Renal pelvis (tissue), 12 donors: ENCODE measurements at places on chromosomes 7 and 10. TPM values are rescaled to one million over a fixed set of nuclear protein-coding genes. Genes with fewer than 3 reads are reported as not detected.
A peak's percentile ranks its signal among the peaks of the same experiment; 100 is the strongest.

Gene LRIT1
- polyA plus RNA-seq: not detected

Gene AKR1C4
- polyA plus RNA-seq: 0.10 TPM

Gene MYL10
- 0.21 TPM for polyA plus RNA-seq

Gene CACNB2
- 2.4 TPM for polyA plus RNA-seq

Gene ANKRD1
- 0.81 TPM for polyA plus RNA-seq

Gene OR2A5
- 0.25 TPM for polyA plus RNA-seq

Gene HOGA1
- 70.8 TPM for polyA plus RNA-seq

Gene HMX2
- polyA plus RNA-seq: 1.6 TPM

Gene CAMK2B
- polyA plus RNA-seq: 3.6 TPM

Gene NUPR2
- polyA plus RNA-seq: 2.5 TPM

DNA sequence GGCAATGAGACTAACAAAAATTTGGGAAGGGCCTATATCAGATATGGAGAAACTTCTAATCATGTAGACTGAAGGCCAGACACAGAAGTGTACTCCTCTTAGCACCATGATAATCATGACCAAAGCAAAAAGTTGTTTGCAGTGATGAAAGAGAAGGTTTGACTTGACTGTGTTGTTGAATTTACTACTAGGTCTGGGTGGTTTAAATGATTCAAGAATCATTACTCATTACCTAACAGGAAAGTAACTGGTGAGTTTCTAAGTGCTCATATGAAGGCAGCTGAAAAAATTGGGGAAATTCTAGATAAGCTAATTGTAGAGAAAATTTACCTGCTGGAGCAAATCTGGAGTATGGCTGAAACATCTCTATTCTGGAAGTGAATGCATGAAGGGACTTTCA lies 451.5 kb upstream of the SORCS1 start:
- DNase-seq: no peak

GRCh38 chr10:91127341-91128082 lies 93.0 kb upstream of the PCGF5 start:
- DNase-seq: no peak

GRCh38 chr10:48590945-48591344 lies 13.9 kb downstream of the ARHGAP22 start:
- DNase-seq: no peak

GRCh38 chr10:131274133-131274880 lies 37.2 kb downstream of the TCERG1L start:
- DNase-seq: no peak

DNA sequence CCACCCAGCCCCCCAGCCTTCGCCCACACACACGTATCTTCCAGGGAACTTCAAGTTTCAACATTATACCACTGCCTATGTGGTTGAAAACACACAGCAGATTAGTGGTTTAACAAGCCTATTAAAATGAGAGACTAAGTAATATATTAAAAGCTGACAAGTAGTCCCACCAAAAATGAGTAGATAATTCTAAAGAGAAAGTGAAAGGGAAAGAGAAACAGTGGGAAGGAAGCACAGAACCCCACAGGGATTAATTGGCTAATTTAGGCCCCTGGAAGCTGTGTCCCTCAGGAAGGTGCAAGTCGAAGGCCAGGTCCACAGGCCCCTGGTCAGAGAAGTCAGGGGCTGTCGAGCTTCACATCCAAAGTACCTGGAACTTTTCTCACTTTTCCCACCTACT lies 210.5 kb upstream of the YAE1 start:
- no peak for DNase-seq

- DNase-seq: no peak
Observed at GRCh38 chr7:17153536-17153935, 144.9 kb upstream of the AHR start.

GRCh38 chr7:80885757-80886156 lies 33.1 kb downstream of the SEMA3C start:
- no peak for DNase-seq

DNA sequence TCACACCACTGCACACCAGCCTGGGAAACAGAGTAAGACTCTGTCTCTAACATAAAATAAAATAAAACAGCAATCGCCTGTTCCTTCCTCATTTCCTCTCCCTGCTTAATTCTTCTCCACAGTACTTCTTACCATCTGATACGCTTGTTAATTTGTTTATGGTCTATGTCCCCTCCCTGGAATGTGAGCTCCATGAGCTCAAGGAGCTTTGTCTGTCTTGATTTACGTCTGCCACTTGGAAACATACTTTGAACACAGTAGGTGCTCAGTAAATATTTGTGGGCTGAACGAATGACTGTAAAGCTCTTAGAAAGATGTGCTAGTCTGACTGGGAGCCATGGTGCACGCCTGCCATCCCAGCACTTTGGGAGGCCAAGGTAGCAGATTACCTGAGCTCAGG lies 9.1 kb upstream of the STX1A start:
- no peak for DNase-seq

DNA sequence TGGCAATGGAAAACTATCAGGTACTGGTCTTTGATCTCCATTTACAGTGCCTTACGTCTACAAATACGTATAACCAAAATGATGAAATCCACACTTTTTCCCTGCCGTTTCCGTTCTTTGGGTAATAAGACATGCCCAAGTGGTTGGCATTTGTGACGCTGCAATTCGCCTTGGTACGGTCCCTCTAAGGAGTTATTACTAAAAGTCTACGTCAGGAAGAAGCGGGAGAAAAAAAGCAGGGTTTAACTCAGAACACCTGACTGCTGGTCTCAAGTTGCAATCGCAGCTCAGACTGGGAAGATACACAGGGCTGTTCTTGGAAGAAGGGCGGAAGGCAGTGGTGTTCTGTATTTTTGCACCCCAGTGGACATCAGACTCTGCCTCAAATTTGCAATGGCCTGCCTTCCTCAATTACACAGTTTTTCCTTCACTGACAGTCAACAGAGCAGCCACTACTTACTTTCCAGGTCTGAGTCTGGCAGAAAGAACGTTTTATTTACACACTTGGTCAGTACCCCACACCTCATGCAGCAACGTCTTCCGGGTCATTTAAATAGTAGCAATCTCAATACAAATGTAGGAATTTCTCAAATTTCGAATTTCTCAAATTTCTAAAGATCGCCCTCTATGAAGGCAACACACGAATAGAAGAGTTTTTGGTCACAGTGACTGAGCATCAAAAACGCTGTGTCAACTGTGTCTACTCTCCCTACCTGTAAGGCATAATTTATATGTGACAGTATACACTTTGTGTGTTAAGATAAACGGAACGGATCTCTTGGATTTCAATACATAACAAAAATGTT lies 2.1 kb downstream of the BAIAP2L1 start:
- DNase-seq: peak; percentile 22

GRCh38 chr10:96588616-96589419 lies 2.0 kb upstream of the TM9SF3 start:
- DNase-seq: no peak

DNA sequence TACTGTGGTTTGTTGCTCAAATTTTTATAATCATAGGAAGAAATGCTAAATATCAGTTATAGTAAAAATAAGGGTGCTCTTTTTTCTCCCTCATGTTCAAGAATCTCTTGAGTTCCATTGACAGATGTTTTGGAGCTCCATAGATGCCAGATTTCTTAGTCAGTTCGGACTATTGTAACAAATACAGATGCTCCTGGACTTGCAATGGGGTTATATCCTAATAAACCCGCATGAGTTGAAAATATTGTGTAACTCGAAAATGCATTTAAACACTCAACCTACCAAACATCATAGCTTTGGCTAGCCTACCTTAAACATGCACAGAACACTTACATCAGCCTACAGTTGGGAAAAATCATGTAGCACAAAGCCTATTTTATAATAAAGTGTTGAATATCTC lies 100.7 kb upstream of the CSTF2T start:
- DNase-seq: no peak

DNA sequence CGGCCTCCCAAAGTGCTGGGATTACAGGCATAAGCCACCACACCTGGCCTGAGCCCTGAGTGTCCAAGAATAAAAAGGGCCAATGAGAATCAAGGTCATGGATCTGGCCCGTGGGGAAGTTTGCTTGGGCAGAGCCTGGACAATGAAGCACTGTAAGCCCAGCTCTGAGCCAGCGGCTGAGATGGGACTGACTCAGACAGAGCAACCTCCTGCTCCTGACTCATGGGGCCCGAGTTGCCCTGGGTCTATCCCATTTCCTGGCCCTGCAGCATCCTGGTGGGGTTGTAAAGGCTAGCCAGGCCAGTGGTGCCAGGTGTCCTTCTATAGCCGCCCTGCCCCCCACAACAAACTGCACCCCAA lies 5.2 kb upstream of the MYH16 start:
- DNase-seq: no peak

DNA sequence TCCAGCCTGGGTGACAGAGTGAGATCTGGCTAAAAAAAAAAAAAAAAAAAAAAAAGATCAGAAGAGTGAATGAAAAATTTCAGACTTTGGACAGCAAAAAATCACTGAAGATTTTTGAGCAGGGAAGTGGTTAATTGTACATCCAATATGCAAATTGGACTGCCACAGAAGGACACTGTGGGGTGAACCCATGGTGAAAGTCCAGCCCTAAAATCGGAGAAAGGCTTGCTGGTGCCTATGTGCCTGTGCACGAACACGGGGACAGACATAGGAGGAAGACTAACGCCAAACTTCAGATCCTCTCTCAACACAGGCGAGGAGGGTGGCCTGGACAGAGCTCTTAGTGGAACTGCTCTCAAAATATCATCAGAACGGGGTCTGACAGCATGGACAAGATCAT lies 65.5 kb downstream of the FAM171A1 start:
- DNase-seq: no peak

- DNase-seq: no peak
Observed at GRCh38 chr10:44309361-44309760, 75.5 kb downstream of the CXCL12 start.

DNA sequence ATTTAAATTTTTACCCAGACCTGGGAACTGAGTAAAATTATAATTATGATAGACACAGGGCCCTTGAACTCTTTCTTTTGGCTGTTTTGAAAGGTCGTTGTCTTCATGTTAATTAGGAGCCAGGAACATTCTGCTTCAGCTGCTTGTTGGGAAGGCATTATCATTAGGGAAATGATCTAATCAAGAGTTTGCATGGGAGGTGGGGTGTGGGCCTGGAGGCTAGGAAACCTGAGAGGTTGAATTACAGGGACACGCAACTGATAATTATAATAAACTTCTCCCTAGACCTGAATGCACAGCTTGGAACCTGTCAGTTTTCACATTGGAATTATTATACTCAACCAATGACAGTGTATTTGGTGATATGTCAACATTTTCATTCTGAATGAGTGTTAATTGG lies 237.7 kb downstream of the CACNB2 start:
- DNase-seq: no peak

- DNase-seq: no peak
Observed at GRCh38 chr7:30465811-30466180, 12.8 kb downstream of the NOD1 start.

DNA sequence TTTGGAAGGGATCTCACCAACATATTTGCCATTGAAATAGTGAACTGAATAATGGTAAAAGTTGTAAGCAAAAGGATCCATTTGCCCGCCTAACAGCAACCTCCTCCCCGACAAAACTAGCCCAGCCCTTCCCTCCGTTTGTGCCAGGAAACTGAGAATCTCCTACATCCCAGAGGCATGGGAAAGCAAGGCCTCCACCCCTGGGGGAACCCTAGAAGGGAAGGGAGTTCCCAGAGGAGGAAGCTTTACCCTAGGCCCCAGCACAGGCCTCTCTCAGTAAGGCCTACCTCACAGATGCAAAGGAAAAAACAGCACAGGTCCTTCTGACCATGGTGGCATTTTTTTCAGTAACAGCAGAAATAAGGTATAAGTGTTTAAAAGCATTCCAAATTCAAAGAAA lies 229.7 kb downstream of the ELMO1 start:
- no peak for DNase-seq

DNA sequence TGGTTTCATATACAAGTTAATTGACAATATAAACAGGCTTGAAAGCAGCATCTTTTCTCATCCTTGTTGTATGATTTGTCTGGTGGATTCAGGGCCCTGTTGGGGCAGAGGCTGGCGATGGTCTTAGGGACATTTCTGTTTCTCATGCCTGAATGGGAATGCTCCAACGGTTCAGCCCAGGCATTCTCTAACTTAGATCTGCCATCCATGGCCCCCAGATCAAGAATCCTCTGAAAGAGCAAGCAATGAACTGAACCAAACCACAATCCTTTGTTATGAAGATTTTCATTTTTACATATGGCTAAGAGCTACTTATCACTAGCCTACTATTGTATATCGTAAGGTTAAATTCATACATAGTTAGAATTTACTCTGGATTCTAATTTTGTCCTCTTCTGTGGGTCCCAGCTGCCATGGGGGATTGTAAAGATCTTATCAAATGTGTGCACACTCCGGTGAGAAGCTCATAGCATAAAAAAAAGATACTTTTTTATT lies 163.9 kb downstream of the COBL start:
- DNase-seq: no peak

DNA sequence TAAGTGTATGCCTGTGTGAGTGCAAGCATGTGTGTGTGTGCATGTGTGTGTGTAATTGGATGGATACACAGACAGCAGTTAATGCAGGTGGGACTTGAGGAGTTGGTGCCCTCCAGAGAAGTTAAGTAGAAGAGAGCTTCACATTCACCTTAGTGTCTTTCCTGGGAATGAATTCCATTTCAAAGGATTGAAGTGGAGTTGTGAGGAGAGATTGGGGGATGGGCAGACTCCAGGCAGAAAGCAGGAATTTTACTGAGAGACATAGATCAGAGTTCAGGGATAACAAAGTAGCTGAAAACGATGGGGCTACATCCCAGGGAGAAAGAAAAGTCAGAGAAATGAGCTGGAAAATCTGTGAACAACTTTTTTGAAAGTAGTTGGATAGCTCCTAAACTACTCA lies 464.4 kb downstream of the TCERG1L start:
- no peak for DNase-seq

- DNase-seq: no peak
Observed at GRCh38 chr10:3424111-3424851, 251.7 kb upstream of the PITRM1 start.
